ENCODE measurements at places on chromosomes 3 and 15.
A peak's percentile ranks its signal among the peaks of the same experiment; 100 is the strongest.

DNA sequence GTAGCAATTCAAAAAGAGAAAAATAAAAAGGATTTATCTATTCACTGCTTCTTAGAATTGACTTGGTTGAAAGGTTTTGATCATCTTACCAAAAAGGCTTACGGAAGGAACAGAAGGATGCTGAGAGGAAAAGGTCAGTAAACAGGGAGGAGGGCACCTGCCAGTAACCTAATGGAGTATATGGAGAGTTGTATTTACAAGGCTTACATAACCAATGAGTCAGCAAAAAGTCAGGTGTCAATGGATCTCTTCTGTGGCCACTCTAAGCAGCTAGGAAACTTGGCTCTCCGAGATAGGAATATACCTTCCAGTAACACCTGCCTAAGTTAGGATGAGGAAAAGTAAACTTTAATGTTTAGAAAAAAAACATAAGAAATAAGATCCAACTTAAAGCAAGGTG lies 80.5 kb upstream of the PLXND1 start:
- DNase-seq: no peak

DNA sequence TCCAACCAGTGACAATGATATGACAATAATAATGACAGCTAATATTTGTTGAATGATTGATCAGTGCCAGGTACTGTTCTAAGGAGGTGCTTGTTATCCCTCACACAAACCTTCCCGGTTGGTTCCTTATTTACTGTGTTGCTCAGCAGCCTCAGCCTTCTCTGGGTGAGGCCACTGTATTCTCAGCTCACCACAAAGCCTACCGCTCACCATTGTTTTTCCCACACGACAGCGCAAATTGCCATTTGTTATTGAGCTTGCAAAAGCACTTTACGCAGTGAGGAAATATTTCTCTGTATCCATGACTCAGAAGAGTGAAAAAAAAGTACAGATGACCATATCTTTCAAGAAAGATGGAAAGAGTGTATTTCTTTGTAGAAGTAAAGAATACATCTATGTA lies 49.5 kb upstream of the PDZRN3 start:
- DNase-seq: no peak

GRCh38 chr3:189773056-189773455 lies 141.9 kb downstream of the TP63 start:
- DNase-seq: no peak

DNA sequence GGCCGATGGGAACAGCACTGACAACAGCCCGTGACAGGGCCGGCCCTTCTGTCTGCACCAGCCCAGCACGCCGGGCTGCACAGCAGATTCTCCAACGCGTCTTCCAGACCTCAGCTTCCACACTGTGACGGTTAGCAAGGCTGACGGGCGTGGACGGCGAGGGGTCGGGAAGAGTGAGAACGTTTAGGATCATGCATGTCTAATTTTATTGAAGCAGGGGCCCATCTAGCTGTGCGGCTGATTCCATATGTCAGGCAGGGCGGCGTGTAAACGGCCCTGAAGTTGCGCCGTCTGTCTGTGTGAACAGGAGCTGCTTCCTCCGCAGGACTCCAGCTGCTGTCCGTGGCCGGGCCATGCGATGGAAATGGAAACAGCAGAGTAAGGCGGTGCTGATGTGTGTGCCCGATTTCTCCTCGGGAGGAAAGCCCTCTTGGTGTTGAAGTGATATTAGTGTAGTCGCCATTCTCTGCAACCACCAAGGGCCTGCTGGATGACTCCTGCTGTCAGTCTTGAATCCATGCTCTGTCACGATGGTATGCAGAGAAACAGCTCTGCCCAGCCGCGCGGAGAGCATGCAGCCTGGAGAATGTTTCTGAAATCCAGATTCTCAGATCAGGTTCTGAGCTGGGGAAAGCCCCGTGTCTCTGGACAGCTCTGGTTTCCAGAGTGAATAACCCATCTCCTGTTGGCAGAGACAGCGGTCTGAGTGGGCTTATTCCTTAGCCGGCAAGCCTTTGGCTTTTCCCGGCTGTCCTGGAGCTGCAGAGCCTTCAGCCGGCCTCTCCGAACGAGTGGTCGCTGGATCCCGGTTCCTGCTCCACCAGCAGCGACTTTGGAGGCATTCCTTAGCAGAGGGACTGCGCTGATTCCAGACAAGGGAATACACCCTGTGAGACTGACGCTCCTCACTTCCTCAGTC lies 158.1 kb upstream of the UBE3A start:
- DNase-seq: no peak

DNA sequence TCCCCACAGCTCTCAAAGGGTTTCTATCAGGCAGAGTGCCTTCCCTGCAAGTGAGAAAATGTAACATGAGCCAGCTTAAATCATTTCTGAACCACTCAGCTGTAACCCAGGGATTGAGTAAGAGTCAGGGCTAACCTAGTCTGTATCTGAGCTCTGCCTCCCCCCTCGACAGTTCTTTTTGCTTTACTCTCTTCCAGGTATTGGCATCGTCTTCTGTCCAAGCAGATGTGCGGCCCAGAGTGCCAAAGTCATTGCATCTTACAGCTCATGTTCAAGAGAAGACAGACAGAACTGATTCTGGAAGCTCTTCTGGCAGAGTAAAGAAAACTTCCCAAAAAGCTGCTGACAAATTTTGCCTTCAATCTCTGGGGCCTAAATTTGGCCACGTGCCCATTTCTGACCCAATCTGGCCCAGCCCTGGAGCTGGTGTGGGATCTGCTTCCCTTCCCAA lies 74.8 kb downstream of the ABHD5 start:
- peak; percentile 54 for DNase-seq

- DNase-seq: no peak
These were observed 95.7 kb downstream of the PPM1L start for GRCh38 chr3:160851629-160852210.

- peak; percentile 72 for DNase-seq
These were observed at the start of gene LRRK1 for GRCh38 chr15:100918690-100919480. LRRK1 (plus strand) TSS chr15:100919357; CDS start chr15:100924633, 5,276 bp downstream.

Measured in Right ventricle myocardium superior (tissue), 1 donor.